Uterus (tissue), 4 donors: ENCODE measurements at places on chromosomes 11 and 22. TPM values are rescaled to one million over a fixed set of nuclear protein-coding genes. Genes with fewer than 3 reads are reported as not detected.

DNA sequence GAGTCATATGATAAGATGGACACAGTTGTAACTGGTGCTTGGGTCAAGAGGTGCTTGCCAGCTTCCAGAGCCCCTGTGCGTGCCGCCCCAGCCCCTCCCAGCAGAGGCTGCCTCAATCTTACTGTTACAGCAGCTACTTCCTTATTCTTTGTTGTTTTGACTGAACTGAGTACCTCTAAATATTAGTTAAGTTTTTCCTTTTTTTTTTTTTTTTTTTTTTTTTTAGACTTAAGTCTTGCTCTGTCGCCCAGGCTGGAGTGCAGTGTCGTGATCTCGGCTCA lies 8.8 kb downstream of the ZBED4 start:
- no peaks in the 10 kb centered on the region for H3K27me3 ChIP-seq
- no peak overlapping the region for H3K27ac ChIP-seq
- no peak overlapping the region for H3K4me3 ChIP-seq
- no peaks in the 10 kb centered on the region for H3K36me3 ChIP-seq

DNA sequence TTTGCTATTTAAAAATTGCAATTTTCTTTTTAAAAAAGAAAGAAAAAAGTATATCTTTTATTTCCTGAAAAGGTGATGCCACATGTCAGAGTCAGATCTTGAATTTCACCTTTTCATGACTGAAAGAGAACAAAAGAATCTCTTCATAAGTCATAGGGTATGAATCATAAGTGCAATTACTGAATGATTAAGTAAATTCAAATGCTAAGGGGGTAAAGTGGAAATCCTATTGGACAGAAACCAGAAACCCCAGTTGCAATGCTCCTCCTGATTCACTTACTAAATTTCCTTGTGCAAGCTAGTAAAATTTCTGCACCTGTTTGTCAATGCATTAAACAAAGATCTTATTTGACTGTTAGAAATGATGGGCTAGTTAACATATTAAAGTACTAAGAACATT lies 8.2 kb upstream of the PRRG4 start:
- DNase-seq, result no peak
- H3K4me1 ChIP-seq, result no peaks in the 10 kb centered on the region
- no peak overlapping the region for H3K27ac ChIP-seq
- H3K27me3 ChIP-seq, result no peaks in the 10 kb centered on the region
- H3K4me3 ChIP-seq, result no peak overlapping the region

GRCh38 chr11:43788421-43788820 lies 92.2 kb upstream of the ALKBH3 start:
- no peaks in the 10 kb centered on the region for H3K27me3 ChIP-seq
- H3K4me3 ChIP-seq, result no peak overlapping the region
- H3K27ac ChIP-seq, result no peak overlapping the region
- no peaks in the 10 kb centered on the region for H3K4me1 ChIP-seq

The NTM gene
- 5.7 TPM for total RNA-seq

DNA sequence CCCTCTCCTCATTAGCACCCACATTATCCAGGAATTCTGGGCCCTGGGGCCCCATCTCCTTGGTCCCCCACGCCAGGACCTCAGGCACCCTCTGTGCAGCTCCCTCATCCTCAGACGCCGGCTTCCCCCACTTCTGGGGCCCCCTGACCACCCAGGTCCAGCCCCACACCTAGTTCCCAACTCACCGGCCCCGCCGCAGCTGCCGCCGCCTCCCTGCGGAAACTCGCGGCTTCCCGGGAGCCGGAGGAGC lies at the start of gene PCSK7:
Gene PCSK7 (minus strand): TSS at position 232 of the 250 bp plus-strand sequence. CDS start 2,229 bp downstream, outside the sequence.
- DNase-seq, result no peak
- H3K36me3 ChIP-seq, result no peaks in the 10 kb centered on the region
- no peaks in the 10 kb centered on the region for H3K4me1 ChIP-seq
- H3K27ac ChIP-seq, result peak within 1 kb of the TSS; percentile 92
- H3K27me3 ChIP-seq, result no peaks in the 10 kb centered on the region

DNA sequence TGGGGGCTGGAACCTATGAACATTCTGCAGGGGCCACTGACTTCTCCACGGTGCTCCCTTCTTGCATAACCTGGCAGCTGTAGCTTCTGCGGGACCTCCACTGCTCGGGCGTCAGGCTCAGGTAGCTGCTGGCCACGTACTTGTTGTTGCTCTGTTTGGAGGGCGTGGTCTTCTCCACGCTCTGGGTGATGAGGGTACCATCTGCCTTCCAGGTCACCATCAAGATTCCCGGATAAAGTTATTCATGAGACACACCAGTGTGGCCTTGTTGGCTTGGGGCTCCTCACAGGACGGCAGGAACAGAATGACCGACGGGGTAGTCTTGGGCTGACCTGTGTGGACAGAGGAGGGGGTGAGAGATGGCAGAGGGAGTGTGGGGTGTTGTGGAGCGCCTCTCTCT lies 6.5 kb upstream of the DRICH1 start:
- DNase-seq, result no peak
- no peaks in the 10 kb centered on the region for H3K27me3 ChIP-seq
- no peak overlapping the region for H3K4me3 ChIP-seq
- no peaks in the 10 kb centered on the region for H3K4me1 ChIP-seq
- no peaks in the 10 kb centered on the region for H3K36me3 ChIP-seq

- DNase-seq, result no peak
- no peak overlapping the region for H3K4me3 ChIP-seq
- H3K27me3 ChIP-seq, result peaks cover 13% of the 10 kb centered on the region
- H3K27ac ChIP-seq, result no peak overlapping the region
- no peaks in the 10 kb centered on the region for H3K36me3 ChIP-seq
These were observed 61.8 kb upstream of the PHF21B start for GRCh38 chr22:45071618-45072017.

The TEX54 gene
- total RNA-seq, result not detected

The SRRD gene
- 19.6 TPM for total RNA-seq

- no peaks in the 10 kb centered on the region for H3K4me1 ChIP-seq
- peak overlapping the region; percentile 4 for H3K4me3 ChIP-seq
- no peaks in the 10 kb centered on the region for H3K27me3 ChIP-seq
- DNase-seq, result peak; percentile 75
- peak overlapping the region; percentile 81 for H3K27ac ChIP-seq
These were observed 42.1 kb upstream of the KLHL35 start for GRCh38 chr11:75474878-75475766.

GRCh38 chr22:40071720-40072119 lies 77.0 kb downstream of the FAM83F start:
- no peaks in the 10 kb centered on the region for H3K36me3 ChIP-seq
- H3K27me3 ChIP-seq, result no peaks in the 10 kb centered on the region
- no peaks in the 10 kb centered on the region for H3K4me1 ChIP-seq
- H3K27ac ChIP-seq, result no peak overlapping the region
- DNase-seq, result no peak

DNA sequence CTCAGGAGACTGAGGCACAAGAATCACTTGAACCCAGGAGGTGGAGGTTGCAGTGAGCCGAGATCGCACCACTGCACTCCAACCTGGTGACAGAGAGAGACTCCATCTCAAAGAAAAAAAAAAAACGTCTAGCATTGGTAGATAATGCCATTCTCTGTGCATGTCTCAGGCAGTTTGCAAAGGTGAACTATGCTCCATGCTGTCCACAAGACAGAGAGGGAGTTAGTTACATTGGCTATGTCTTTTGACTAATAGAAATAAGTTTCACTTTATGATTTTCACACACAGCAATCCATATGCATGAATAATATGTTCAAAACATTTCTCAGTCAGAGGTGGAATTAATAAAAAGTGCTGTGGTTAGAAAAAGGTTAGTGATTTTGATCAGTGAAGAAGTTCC lies 591.4 kb downstream of the ETS1 start:
- DNase-seq, result no peak
- H3K36me3 ChIP-seq, result no peaks in the 10 kb centered on the region
- no peaks in the 10 kb centered on the region for H3K4me1 ChIP-seq
- no peak overlapping the region for H3K27ac ChIP-seq
- H3K4me3 ChIP-seq, result no peak overlapping the region

DNA sequence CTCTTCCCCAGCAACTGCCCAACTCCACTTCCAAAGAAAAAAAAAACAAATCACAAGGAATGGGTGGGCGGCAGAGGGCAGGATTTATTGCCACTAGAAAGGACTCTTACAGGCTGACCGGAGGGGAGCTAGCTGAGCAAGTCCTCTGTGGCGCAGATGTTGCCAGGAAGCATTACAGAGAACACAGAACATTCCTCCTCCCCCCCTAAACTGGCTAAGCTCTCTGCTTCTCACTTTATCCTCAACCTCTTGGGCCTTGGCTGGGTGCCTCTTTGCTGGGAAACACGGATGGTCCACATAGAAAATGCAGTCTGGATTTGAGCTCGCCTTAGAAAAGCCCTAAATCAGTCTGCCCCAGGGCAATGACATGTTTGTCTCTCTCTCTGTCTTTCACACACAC lies 12.6 kb upstream of the FJX1 start:
- H3K4me1 ChIP-seq, result no peaks in the 10 kb centered on the region
- H3K27ac ChIP-seq, result no peak overlapping the region
- DNase-seq, result peak; percentile 66
- H3K36me3 ChIP-seq, result no peaks in the 10 kb centered on the region
- no peak overlapping the region for H3K4me3 ChIP-seq

GRCh38 chr11:63639199-63639832 lies 25.1 kb upstream of the PLAAT3 start:
- H3K4me1 ChIP-seq, result no peaks in the 10 kb centered on the region
- no peak for DNase-seq
- peak overlapping the region; percentile 9 for H3K27ac ChIP-seq
- no peaks in the 10 kb centered on the region for H3K27me3 ChIP-seq

GRCh38 chr22:50190182-50190940 lies 4.6 kb downstream of the TRABD start:
- peak overlapping the region; percentile 18 for H3K4me3 ChIP-seq
- H3K36me3 ChIP-seq, result no peaks in the 10 kb centered on the region
- peak overlapping the region; percentile 66 for H3K27ac ChIP-seq
- peak; percentile 63 for DNase-seq

GRCh38 chr11:428295-428694 lies 13.5 kb upstream of the SIGIRR start:
- no peak overlapping the region for H3K4me3 ChIP-seq
- no peaks in the 10 kb centered on the region for H3K36me3 ChIP-seq
- H3K27me3 ChIP-seq, result no peaks in the 10 kb centered on the region
- no peak overlapping the region for H3K27ac ChIP-seq

The ZP1 gene
- total RNA-seq, result not detected

DNA sequence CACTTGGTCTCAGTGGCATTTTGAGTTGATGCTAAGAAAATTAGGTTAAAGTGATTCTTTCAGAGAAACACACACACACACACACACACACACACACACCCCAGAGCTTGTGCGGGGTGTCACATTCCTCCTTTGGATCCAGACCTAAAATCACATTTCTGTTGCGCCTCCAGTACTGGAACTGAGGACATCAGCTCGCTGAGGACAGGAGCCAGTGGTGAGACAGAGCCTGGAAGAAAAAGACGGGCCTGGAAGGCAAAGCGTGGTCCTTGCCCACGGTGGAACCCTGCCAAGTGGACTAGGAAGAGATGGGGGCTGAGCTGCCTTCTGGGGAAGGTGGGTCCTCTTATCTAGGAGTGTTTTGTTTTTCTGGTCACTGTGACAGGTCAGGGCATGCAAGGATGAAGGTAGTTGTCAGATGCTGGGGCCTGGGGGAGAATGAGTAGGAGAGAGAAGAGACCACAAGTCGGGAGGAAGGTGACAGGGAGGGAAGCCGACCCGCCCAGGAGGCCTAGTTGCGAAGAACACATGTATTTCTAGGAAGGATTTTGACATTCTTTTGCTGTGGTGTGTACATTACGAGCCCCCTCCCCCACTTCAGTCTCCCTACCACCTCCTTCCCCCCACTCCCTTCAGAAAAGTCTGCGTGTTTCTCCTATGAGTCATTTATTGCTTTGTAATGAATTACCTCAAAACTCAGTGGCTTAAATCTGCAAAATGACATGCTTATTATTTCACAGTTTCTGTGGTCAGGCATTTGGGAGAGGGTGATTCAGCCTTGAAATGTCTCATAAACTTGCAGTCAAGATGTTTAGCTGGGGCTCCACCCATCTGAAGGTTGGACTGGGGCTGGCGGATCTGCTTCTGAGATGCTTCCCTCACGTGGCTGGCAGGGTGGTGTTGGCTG lies 4.8 kb upstream of the ELFN2 start:
- no peak for DNase-seq
- no peaks in the 10 kb centered on the region for H3K36me3 ChIP-seq
- H3K4me1 ChIP-seq, result no peaks in the 10 kb centered on the region
- no peaks in the 10 kb centered on the region for H3K27me3 ChIP-seq
- H3K27ac ChIP-seq, result no peak overlapping the region

The TNNI2 gene
- 0.95 TPM for total RNA-seq

The CELSR1 gene
- total RNA-seq, result 9.5 TPM

GRCh38 chr11:100105982-100106358 lies 581.1 kb upstream of the ARHGAP42 start:
- H3K36me3 ChIP-seq, result no peaks in the 10 kb centered on the region
- H3K27ac ChIP-seq, result no peak overlapping the region
- DNase-seq, result no peak
- no peaks in the 10 kb centered on the region for H3K4me1 ChIP-seq
- H3K4me3 ChIP-seq, result no peak overlapping the region

- no peaks in the 10 kb centered on the region for H3K27me3 ChIP-seq
- H3K36me3 ChIP-seq, result no peaks in the 10 kb centered on the region
- H3K4me1 ChIP-seq, result peaks cover 22% of the 10 kb centered on the region
- peak overlapping the region; percentile 91 for H3K27ac ChIP-seq
These were observed 667 bp downstream of the CD81 start for GRCh38 chr11:2377511-2378443.

GRCh38 chr22:29006346-29006745 lies 55.3 kb downstream of the C22orf31 start:
- no peak for DNase-seq
- H3K27ac ChIP-seq, result no peak overlapping the region
- peaks cover 5% of the 10 kb centered on the region for H3K4me1 ChIP-seq
- H3K4me3 ChIP-seq, result no peak overlapping the region

GRCh38 chr11:61087426-61088119 lies 14.7 kb upstream of the CD5 start:
- H3K27me3 ChIP-seq, result no peaks in the 10 kb centered on the region
- H3K4me1 ChIP-seq, result no peaks in the 10 kb centered on the region
- DNase-seq, result no peak
- no peak overlapping the region for H3K27ac ChIP-seq

GRCh38 chr22:44204739-44205515 lies 24.2 kb downstream of the PARVG start:
- no peaks in the 10 kb centered on the region for H3K27me3 ChIP-seq
- no peak overlapping the region for H3K27ac ChIP-seq
- H3K4me1 ChIP-seq, result no peaks in the 10 kb centered on the region
- no peaks in the 10 kb centered on the region for H3K36me3 ChIP-seq

GRCh38 chr11:78163828-78164227 lies 24.4 kb upstream of the ALG8 start:
- H3K27ac ChIP-seq, result no peak overlapping the region
- no peaks in the 10 kb centered on the region for H3K27me3 ChIP-seq
- H3K36me3 ChIP-seq, result no peaks in the 10 kb centered on the region

The IFITM10 gene
- not detected for total RNA-seq

GRCh38 chr11:69562816-69563215 lies 78.1 kb upstream of the CCND1 start:
- H3K36me3 ChIP-seq, result no peaks in the 10 kb centered on the region
- no peaks in the 10 kb centered on the region for H3K4me1 ChIP-seq
- no peak overlapping the region for H3K4me3 ChIP-seq
